ENCODE measurements at places on chromosomes 16 and 17.
A peak's percentile ranks its signal among the peaks of the same experiment; 100 is the strongest.

DNA sequence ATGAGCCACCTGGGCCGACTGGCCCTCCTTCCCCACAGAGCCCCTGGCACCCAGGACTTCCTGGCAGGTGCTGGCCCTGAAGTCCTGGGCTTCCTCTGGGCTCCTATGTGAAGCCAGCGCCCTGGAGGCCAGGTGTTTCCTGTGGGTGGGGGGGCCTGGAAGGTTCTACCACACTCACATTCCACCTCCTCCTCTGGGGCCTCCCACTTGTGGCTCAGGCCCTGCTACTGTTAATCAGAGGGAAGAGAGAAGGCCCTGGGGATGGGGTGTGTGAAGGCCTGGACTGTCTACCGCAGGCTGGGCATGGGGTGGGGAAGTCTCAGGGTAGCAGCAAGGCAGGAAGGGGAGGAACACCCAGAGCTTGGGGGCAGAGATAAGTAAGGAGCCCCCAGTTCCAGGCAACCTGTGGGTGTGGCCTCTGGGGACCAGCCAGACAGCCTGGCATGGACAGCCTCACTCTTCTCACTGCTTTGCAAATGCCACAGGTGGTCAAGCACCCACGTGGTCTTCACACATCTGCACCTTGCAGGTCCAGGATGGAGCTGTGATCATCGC, 111.9 kb upstream of the TNRC6C start:
- no peak for DNase-seq

DNA sequence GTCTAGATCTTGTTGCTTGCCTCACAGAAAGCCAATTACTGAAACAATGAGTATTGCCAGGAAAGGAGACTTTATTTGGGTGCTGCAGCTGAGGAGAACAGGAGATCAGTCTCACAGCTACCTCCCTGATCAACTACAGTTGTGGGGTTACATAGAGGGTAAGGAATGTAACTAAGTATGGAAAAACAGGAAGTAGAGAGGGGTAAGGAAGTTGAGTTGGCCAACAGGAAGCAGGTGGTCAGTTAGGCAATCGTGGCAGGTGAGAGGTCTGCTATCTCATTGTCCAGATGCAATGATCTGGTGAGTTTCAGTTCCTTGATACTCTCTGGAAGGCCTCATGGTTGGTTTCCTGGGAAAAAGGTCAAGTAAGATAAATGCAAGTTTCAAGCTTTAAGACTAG, 333.1 kb upstream of the GOT2 start:
- DNase-seq: no peak

DNA sequence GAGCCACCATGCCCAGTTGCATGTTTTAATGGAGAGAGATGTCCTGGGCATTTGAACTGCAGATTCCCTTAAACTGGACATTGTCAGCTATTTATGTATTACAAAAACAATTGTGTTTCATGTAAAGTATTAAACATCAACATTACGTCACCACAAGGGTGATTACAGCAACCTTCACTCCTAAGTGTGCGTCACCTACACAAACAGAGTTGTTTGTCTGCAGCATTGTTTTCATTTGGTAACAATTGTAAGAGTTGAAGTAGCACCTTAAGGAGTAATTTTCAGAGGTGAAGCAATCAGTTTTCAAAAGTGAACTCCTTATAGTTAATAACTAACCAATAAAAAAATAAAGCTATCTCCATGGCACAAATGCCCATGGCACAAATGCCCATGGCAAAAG, 271.4 kb downstream of the IRX3 start:
- DNase-seq: no peak

DNA sequence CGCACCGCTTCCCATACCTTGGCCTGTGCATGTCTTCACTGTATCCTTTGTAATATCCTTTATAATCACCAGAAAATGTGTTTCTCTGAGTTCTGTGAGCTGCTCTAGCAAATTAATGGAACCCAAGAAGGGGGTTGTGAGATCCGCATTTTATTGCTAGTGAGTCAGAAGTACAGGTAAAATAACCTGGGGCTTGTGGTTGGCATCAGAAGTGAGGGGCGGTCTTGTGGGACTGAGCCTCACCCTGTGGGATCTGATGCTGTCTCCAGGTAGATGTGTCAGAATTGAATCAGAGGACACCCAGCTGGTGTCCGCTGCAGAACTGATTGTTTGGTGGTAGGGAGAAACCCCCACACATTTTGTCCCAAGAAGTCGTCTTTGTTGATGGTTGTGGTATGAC, 382.4 kb downstream of the SNX29 start:
- no peak for DNase-seq

DNA sequence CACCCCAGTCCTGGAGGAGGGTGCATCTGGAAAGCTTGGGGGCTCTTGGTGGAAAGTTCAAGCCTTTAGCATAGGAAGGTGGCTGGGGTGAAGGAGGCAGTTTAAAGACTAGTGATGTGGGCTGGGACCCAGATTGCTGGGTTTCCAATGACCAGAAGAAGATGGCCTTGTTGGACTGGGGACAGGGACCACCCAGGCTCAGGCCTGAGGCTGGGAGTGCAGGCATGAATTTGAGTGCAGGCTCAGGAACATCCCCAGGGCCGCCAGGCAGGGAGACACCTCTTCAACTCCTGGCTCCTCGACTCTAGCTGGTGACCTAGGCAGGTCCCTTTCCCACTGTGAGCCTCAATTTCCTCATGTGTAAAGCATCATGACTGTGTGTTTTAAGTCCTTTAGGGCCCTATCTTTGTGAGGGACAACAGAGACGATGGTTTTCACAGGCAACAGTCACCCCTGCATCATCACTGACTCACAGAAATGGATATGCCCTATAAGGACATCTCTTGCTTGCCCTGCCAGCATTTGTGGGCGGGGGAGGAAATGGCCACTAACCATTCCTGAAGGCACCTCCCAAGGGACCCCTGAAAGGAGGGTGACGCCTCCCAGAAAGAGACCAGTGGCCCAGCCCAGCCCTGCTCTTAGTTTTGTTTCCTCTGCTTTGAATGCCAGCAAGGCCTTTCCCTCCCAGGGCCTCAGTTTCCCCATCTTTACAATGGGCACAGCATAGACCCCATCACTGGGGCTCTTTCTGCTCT, 11.1 kb downstream of the NLRC5 start:
- peak; percentile 61 for DNase-seq

GRCh38 chr17:81295676-81296381, 722 bp upstream of the SLC38A10 start:
- DNase-seq: peak; percentile 32

GRCh38 chr16:10852286-10852685, 24.7 kb upstream of the CIITA start:
- no peak for DNase-seq

GRCh38 chr17:31111183-31111582, 16.4 kb downstream of the NF1 start:
- no peak for DNase-seq

- DNase-seq: no peak
Measured at GRCh38 chr16:76162046-76162445, 115.2 kb upstream of the CNTNAP4 start.

DNA sequence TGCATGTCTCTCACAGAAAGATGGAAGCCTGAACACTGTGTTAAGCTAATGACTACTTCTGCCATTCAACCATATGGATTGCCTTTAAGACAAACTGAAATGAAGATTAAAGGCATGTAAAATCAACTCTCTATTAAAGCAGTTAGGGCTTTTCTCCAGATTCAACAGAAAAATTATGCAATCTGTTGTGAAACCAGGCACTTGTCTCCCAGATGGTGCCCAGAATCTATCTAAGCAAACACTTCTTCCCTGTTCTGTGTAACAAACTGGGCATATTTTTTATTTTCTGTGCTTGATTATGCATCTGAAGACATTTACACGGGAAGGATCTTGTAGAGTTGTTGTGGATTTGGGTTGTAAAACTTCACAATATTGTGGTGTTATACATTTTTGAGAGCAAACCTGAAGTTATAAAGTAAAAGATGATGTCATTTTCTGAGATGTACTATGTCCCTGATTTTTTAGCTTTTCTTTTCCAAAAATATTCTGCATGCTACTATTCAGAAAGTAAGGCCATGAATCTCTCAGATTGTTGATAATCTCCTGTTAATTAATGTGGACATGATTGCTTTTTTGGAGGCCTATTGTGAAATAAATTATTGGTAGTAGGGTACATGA, 1550.3 kb downstream of the CDH8 start:
- no peak for DNase-seq

DNA sequence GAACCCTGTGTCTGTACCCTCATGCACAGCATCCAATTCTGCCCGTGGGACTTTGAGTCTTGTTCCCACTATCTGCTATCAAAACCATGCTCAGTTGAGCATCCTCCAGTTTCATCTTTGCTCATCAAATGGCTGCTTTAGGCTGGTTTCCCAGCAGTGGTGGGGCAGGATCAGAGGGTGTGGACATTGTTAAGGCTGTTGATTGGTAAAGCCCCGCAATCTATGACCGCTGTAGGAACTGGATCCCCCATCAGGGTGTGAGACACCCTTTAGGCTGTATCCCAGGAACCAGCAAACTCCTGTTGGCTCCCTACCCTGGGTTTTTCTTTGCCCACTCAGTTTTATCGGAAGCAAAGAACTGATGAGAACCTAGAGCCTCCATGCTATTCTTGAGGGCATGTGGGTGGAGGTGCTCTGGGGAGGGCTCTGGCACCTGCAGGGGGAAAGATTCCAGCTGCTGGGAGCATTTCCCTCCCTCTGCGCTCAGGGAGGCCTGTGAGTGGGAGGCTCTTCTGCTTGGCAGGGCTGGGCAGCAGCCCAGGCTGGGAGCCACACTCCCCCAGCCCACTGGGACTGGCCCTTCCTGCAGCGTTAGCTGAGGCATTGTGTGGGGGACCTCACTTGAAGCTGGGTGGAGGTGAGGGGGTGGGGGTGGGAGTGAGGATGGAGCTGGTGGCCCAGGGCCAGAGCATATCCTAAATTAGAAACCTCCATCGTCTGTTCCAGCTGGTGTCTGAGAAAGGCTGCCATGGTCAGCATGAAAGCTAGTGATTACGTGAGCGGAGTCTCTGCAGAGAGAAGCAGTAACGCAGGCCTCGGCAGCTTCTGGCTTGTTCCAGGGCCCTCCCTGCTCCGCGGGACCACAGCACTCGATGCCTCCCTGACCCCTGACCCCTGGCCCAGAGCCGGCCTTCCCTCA, 160.6 kb downstream of the IRF8 start:
- DNase-seq: no peak

DNA sequence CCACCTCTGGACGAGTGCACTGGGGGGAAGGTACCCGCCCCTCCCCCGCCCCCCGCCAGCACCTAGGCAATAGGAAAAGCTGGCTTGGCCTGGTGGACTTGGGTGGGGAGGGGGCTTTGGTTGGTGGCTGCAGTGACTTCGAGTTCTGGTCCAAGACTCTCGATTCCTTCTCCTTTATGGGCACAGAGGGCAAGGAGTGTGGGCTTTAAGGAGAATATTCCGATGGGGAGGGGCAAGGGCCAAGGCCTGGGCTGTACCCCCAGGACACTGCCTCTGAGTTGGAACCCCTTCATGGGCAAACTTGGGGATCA, 409 bp downstream of the ACSF2 start:
- DNase-seq: no peak

- DNase-seq: no peak
Measured at GRCh38 chr17:2004435-2004952, 20.6 kb downstream of the RTN4RL1 start.

GRCh38 chr16:1472974-1473373, 1.9 kb downstream of the CLCN7 start:
- DNase-seq: no peak

DNA sequence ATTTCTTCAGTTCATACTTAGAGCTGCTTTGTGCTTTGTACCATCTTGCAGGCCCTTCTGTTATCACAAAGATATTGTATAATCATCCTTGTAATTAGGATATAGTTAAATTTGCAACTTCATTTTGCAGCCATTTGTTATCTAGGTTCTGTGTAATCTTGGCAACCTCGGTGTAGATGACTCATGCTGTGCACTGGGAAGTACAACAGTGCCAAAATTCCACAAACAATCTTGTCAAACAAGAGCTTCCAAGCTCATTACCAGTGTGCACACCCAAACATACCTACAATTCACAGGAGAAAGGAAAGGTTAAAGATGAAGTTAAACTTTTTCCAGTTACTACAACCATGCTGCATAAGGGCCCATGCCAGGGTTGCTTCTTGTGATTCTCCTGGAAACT, 1231.8 kb downstream of the CDH11 start:
- no peak for DNase-seq

DNA sequence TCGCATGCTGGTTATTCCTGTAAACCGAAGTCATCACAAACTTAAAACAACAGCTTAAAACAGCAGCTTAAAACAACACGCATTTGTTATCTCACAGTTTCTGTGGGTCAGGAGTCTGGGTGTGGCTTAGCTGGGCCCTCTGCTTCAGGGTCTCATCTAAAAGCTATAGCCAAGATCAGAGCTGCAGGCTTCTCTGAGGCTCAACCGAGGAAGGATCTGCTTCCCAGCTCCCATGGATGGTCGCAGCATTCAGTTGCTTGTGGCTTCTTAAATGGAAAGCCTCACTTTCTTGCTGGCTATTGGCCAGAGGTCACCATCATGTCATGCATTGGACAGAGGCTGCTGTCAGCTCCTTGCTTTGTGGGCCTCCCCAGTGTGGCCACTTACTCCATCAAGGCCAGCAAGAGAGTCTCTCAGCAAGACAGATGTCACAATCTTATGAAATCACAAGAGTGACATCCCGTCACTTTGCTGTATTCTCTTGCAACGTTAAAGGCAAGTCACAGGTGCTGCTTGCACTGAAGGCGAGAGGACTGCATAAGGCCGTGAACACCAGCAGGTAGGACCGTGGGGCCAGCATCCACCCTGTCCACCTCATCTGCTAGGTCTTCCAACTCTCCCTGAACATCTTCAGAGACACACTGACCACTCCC, 117.9 kb upstream of the TNRC6C start:
- DNase-seq: no peak

DNA sequence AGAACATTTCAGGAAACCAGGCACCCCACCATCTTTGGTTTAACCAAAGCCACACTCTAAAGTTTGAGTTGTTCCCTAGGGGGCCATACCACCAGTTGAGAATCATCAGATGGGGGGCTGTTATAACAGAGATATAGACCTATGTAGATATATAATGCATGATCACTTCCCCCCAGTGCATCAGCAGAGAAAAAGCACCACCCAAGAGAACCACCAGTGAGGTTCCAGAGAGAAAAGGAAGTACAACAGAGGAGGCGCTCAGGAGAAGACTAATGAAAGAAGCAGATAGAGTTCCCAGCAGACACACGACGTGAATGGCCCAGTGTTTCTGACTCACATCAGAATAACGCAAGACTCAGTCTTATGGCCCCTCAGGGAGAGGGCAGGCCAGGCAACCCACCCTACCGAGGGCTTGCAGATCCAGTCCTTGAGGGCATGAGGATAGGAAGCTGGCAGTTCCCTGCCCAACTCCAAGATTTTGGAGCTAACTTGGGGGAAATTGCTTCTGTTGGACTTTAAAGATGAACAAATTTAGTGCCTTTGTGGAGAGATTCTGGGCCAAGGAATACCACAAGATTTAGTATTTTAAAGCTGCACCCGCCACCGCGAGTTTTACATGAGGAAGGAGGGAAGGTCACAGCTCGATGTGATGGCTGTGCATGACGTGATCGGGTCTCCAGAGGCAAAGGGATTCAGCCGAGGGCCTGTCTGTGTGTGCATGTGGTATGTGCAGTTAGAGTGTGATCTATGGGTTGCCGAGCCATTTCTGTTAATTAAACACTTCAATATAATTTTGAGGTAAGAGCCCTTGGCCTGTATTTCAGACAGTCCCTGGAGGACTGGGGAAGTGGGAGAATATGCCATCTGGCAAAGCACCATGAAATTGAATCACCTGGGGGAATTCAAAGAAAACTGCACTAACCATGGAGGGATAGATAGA, 53.1 kb downstream of the AIPL1 start:
- DNase-seq: no peak

- DNase-seq: no peak
Measured at GRCh38 chr16:81279392-81279791, 35.4 kb upstream of the GAN start.
